ENCODE measurements at places on chromosomes 13 and 19.

GRCh38 chr19:29741226-29741625 lies 26.2 kb upstream of the C19orf12 start:
- no peak for DNase-seq

GRCh38 chr19:51706296-51706695 lies 13.2 kb downstream of the SPACA6 start:
- DNase-seq = no peak

DNA sequence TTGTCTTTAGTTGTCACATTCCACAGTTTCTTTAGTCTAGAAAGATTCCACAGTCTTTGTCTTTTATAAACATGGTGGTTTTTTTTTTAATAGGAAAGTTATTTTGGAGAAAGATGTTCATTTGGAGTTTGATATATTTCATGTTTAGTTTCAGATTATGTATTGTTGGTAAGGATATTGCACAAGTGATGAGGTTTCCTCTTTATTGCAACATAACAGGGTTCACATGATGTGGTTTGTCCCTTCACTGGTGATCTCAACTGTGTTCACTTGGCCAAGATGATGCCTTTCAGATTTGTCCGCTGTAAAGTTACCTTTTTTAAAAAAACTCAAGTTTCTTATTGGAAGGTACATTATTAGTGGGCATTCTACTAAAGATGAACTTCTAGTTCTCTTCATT lies 3.2 kb downstream of the ZNF230 start:
- DNase-seq = no peak

DNA sequence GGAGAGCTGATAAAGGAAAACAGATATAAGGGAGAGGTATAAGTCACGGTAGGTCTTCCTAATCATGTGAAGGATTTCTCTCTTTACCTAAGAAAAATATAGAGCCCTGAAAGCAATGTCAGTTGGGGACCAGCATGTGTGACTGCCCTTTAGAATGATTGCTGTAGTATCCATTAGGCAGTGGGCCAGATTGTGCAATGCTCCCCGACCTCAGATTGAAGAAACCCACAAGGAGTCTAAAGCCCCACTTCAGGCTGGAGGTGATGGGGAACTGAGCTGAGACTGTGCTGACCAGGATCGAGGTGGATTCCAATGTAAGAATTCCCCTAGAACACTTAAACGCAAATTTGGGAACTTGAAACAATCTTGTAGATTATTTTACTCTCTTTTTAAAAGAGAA lies 614.4 kb downstream of the LIG4 start:
- DNase-seq = no peak

DNA sequence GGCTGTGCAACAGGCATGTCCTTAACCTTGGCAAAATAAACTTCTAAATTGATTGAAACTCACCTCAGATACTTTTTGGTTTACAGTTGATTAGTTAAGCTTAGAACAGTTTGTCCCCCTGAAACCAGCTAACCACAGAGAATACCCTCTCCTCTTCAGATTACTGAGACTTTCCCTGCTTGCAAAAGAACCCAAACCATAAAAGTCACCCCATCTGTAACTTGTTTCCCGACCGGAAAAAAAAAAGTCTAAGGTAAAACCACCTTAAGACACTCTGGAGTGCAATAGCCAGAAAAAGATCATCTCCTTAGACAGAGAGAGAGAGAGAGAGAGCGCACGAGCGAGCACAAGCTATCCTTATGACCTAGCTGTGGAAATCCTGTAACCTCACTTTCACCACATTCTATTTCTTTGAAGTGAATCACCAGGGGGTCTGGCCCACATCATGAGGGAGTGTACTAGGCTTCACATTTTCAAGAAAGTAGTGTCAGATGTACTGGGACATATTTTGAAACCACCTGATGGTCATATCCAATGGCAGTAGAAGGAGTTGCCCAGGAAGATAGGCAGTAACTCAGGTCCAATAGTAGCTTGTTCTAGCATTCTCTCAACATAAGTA lies 11.1 kb upstream of the GTF2F2 start:
- DNase-seq = no peak

All from activated CD8-positive, alpha-beta memory T cell treated with anti-CD3 and anti-CD28 coated beads for 48 hours (primary cell).